NCI-H1092 treated with DMSO at 0.1 percent for 48 hours (cell line): ENCODE measurements at places on chromosomes 3 and 15.

DNA sequence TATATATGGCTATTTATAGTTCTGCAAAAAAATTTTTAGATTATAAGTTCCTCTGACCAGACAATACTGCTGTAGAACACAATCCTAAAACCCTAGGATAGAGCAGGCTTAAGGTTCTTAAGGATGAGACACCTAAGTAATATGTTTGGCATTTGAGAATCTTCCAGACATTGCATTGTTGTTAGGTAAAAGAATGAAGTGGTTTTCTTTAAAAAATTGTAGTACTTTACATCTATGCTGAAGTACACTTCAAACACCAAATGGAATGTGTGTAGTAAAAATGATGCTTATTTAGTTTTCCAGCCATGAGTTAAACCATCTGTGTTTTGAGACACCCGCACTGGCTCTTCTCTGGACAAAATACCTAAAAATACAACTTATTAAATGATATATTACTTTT lies 857.7 kb downstream of the OTOL1 start:
- no peak for DNase-seq

DNA sequence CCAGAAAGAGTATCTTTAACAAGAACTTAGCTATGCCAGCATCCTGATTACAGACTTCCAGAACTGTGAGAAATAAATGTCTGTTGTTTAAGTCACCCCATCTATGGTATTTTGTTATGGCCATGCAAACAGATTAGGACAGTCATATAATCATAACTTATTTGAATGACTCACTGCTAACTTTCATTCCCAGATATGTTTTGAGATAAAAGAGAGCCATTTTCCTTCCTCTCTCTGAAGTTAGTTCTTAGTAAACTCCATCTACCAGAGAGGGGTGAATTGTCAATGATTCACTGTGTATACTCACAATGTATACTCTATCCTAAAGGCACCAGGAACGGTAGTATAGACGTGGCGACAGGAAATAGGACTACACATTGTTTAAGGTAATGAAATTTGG lies 179.4 kb upstream of the DPH6 start:
- no peak for DNase-seq

DNA sequence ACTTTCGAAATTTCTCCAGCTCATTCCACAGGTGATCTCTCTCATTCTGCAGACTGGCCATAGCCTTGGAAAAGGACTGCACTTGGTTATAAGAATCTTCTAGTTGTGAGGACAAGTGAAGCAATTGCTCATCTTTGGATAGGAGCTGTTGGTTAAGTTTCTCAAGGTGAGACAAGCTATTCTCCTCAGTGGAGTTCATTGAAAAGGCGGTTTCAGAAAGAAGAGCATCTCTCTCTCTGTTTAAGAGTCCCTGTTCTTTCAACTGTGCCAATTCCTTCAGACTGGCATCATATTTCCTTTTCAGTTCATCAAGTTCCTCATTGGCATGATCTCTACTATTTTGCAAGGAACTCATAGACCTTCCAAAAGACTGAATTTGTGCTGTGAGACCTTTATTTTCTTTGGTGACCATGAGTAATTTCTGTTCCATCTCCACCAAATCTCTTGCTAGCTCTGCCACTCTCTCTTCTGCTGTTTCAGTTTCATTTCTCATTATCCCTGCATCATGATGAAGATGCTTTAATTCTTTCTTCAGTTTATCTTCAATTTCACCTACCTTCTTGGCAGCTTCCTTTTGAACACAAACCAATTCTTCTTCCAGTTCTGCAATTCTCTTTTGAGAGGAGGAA lies 30.2 kb upstream of the HCLS1 start:
- no peak for DNase-seq

- DNase-seq = no peak
Observed at GRCh38 chr3:5195605-5196004, 8.1 kb downstream of the EDEM1 start.

DNA sequence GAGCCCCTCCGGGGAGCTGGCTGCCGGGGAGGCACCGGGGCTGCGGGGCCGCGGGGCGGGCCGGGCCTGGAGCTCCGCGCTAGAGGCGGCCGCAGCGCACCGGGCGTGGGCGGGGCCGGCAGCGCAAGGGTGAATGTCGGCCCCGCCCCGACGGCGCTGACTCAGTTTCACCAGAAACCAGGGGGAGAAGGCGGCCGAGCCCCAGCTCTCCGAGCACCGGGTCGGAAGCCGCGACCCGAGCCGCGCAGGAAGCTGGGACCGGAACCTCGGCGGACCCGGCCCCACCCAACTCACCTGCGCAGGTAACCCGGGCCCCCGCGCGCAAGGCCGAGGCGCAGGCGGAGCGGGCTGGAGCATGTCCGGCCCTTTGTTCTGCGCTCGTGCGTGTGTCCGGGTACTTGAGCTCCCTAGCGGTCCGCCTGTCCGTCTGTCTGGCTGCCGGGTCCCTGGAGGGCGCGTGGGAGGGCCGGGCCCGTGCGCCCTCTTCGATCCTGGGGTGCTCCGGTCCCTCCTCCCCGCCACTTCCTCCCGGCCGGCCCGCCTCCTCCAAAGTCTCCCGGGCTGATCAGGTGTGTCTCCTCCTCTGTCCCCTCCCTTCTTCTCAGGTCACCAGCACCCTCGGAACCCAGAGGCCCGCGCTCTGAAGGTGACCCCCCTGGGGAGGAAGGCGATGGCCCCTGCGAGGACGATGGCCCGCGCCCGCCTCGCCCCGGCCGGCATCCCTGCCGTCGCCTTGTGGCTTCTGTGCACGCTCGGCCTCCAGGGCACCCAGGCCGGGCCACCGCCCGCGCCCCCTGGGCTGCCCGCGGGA lies at the start of gene SPINT1:
SPINT1 (plus strand) TSS at position 164 of the 811 bp plus-strand sequence; CDS start at position 671, 507 bp downstream.
- DNase-seq = no peak

DNA sequence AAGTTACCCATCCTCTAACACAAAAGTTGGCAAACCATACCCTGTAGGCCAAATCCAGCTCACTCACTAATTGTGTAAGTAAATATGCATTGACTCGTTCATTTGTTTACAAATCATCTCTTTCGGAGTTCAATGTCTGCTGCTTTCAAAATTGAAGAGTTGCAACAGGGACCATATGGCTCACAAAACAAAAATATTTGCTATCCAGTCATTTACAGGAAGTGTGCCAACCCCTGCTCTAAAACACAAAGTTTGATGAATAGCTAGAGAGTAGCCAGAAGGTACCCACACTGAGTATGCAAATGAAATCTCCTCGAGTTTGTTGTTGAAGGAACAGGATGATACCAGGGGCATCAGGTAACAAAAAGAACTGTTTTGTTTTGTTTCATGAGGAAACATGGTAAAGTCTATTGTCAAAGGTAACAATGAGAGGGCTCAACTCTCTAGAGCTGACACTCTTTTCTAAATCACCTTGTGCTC lies 236.2 kb upstream of the THBS1 start:
- DNase-seq = no peak

- no peak for DNase-seq
Observed at GRCh38 chr3:52431459-52432223, 13.3 kb downstream of the SEMA3G start.

- DNase-seq = no peak
Observed at GRCh38 chr3:152192936-152193672, 75.6 kb upstream of the MBNL1 start.

DNA sequence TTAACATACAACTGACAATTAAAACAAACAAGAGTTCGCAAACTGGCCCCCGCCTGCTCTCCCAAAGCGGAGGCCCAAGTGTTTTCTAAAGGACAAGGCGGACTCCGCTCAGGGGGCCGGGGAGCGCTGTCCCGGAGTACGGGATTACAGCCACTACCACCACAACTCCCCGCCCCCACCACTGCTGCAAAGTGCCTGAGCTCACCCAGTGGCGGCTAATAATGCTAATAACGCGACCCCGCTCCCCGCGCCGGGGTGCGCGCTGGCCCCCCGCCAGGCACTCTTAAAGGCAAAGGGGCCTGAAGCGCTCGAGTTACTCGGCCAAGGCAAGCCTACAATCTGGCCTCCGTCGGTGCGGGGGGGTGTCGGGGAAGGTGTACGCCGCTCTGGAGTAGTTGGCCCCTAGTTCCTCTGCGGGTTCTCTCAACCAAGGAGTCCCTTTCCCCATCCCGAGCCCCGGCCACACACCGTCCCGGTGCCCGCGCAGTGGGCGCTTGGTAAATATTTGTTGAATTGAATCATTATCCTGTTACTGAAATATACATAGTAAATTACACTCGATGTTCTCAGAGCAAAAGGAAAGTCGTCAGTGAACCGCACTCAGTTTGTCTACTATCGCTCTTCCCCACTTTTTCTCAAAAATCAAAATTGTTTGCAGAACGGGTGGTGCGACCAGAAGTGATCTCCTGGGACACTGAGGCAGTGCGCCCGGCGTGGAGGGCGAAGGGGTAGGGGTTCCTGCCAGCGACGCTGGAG lies 827 bp downstream of the WNT5A start:
- DNase-seq = peak; percentile 29

GRCh38 chr3:176939022-176939817 lies 258.1 kb downstream of the TBL1XR1 start:
- DNase-seq = peak; percentile 91

- DNase-seq = no peak
Observed at GRCh38 chr3:187039723-187040414, 99.4 kb downstream of the RPL39L start.

DNA sequence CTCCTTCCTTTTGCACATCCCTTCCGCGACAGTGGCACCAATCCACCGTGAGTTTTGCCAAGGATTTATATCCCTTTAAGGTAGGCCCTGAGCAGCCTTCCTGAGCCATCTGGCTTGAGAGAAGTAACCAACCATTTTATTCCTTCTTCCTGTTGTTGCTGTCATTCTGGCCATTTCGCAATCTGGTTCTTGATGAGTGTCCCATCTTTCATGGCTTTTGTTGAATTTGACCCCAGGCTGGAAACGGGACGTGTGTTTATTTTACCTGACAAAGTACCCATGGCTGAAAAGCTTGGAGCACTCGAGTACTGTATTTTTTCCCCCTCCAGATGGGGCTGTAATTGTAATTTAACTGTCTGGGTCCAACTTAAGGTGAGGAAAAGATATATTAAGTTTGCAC lies 173.4 kb downstream of the WNT5A start:
- DNase-seq = no peak

DNA sequence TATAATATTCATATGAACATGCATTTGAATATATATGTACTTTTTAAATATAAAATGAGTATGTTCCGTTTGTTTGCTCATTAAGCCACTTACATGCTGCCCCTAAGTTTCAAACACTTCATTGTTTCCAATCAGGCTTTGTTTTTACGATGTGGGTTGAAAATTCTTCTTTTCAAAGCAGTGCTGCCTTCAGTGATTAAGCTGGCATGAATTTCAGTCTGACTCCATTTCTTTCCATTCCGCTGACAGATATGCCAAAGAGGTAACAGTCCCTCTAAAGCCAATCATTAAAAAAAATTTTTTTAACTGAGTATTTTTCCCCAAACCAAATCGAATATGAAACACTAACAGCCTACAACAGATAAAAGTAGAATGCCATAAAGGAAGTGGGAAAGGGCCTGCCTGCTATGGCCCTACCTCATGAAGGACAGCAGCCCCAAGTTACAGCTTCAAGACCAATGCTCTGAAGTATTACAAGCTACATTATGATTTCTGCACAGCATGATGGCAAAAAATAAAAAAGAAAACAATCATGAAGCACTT lies 40.0 kb downstream of the DCUN1D1 start:
- no peak for DNase-seq

DNA sequence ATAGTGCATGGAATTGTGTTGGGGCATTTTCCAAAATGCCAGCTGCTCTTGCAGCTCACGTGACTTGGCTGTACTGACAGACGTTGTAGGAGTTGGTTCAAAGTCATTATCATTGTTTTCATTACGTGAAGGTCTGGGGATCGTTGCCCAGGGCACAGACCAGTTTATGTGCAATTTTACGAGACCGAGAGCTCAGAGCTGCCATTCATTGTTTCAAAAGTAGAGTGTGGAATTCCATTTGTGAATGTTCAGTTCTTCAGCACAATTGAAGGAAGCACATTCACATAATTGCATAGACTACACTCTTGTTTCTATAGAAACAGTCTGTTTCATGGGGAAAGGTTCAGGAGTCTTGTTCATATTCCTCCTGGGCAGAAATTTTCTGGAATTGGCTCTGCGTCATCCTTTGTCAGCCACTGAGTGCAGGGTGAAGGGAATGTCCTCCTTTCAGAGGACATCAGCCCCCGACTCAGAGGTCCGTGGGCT lies 54.5 kb downstream of the GABRG3 start:
- DNase-seq = no peak

DNA sequence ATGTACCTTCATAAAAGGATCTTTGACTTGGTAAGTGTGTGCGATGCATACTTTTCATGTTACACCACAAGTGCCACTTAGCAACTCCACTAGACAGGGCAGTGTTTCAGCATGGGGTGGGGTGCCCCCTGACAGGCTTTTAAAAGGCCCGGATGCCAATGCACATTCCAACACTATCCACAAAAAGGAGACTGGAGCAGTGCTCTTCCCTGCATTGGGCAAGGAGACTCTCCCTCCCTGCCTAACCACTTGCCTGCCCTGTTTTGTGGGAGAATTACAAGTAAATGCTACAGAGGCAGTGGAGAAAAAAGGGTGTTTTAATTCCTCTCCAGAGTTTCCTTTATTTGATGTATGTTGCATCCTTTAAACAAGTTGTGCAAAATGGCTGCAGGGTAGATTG lies 1.7 kb upstream of the RARB start:
- no peak for DNase-seq

DNA sequence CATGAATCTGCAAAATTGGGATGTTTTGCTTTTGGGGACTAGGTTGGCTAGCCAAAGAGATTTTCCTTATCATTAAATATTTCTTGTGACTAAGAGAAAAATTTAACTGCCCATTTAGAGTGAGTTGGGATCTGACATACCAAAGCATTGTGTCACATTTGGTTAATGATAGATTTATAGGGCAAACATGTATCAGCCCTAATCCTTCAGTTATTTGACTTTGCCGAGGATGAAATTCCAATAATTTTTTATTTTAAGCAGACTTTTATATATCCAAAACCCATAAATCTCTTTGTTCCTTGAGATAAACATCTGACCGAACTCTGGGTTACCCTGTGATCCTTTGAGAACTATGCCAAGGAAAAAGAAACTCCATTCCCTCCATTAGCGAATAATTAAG lies 218.9 kb downstream of the CDIN1 start:
- DNase-seq = no peak

DNA sequence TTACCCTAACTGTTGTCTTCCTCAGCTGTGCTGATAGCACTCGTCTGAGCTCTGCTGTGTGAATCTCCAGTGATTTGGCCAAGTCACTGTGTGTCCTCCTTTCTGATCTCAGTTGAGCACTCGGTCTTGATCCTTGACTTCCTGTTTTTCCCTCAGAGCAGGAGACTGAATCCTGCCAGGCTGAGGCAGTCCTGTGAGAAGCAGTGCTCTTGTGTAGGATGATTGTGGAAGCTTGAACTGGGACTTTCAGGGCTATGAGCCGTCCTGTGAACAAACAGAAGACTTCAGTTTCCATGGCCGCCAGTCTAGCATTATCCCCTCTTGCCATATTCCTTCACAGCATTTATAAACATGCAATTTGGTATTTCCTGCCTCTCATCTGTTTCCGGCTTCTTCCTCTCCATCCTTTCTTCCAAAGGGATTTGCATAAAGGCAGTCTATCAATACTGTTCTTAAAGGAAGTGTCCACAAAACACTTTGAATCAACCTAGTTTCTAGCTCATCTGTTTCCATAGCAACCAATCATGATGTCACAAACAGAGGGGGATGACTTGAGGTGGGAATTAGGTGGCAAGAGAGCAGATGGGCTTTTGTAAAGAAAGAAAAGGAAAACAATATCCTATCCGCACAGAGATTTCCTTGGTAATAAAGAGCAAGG lies 237.2 kb downstream of the AGBL1 start:
- no peak for DNase-seq

GRCh38 chr15:36544518-36545466 lies 34.6 kb upstream of the CDIN1 start:
- no peak for DNase-seq

- DNase-seq = no peak
Observed at GRCh38 chr3:107769882-107770281, 247.1 kb downstream of the BBX start.

GRCh38 chr15:87213626-87214025 lies 1042.9 kb downstream of the NTRK3 start:
- DNase-seq = no peak
